Stimulated activated CD4-positive, alpha-beta T cell treated with anti-CD3 and anti-CD28 coated beads, Interleukin-15, amount 100 ng/mL, for 24 hours (primary cell): ENCODE measurements at places on chromosomes 1 and 21.

GRCh38 chr1:169563650-169564049 is 22.6 kb downstream of the F5 start:
- DNase-seq: no peak

- no peak for DNase-seq
Observed at GRCh38 chr1:211925016-211925415, 94.5 kb upstream of the LPGAT1 start.

DNA sequence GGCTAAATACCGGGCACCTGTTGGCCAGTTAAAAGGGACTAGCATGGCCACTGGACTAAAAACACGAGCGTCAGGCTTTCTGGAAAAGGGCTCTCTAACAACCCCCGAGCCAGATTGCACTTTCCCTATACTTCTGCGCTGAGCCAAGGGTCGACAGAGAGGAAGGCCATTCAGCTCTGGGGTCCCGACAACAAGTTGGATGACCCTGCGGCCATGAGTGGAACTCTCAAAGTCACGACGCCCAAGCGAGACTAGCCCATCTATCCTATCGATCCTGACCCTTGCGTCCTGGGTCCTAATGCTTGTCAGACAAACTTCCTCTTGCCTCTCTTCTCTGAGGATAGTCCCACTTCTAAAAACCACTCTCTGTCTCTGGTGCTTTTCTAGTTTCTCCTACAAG is 99.9 kb upstream of the PRDX6 start:
- DNase-seq: no peak

- no peak for DNase-seq
Observed at GRCh38 chr1:38186566-38186965, 140.0 kb upstream of the POU3F1 start.

DNA sequence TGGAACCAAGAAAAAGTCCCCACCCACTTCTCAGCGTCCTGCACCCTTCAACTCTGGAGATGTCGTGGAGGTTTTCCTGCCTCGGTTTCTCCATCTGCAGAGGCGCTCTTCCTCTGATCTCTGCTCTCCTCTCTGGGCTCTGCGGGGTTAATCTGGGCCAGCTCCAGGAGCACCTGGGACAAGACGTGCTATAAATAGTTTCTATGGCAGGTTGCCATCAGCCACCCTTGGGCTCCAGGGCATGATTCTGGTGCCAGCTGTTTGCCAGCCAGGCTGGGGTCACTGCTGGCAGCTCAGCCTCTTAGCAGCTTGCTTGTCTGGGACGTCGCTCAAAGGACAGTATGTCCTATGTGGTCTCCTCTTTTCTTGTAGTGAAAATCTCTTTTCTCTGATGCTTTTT is 137.1 kb downstream of the ACTL8 start:
- no peak for DNase-seq

DNA sequence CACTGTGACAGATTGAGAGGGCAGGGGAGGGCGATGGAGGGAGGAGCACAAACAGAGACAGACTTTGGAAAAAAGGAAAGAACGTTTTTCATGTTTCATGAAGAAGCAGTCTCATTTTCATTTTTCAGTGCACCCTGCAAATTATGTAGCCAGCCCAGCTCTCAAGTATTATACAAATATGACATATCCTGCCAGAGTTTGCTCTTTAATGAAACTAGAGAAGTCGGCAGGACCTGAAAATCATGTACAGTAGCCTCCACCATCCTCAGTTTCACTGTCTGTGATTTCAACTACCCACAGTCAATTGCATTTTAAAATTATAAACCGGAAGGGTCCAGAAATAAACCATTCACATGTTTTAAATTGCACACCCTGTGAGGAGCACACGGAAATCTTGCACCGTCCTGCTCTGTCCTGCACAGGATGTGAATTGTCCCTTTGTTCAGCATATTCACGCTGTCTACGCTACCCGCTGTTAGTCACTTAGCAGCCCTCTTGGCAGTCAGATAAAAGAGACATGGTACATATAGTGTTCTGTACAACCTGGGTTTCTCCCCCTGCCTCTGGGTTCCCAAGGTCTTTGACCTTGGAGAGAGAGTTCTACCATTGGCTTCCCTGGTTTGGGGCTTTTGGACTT is 13.6 kb upstream of the ADARB1 start:
- DNase-seq: no peak
